ENCODE measurements at places on chromosomes 16 and 17.

DNA sequence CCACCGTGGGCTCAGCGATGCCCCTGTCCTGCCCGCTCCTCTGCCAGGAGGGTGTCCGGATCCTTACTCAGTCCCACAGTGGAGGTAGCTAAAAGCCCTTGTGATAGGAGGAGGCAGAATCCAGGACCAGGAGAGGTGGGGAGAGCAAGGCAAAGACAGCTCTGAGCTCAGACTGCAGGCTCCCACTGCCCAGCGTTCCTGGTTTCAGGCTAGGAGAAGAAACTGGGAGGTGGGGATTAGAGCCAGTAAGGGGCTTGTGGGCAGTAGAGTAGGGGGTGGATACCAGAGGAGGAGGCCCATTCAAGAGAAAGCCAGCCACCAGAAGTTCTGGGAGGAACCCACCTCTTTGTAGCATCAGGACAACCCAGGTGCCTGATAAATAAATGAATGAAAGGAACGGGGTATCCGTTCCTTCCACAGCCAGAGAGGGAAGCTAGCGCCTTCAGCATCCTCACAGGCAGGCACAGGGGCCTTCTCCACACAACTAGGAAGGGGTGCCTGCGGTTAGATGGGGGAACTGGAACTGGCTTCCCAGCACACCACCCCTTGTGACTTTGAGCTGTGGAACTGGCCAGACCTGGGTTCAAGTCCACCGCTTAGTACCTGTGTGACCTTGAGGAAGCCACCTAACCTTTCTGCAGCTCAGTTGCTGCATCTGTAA is 2.3 kb downstream of the IL21R start:
- no peak for DNase-seq

- no peak for DNase-seq
Measured at GRCh38 chr16:51592535-51593300, 441.6 kb upstream of the SALL1 start.

GRCh38 chr17:82848022-82848592 is 8.3 kb upstream of the ZNF750 start:
- DNase-seq: peak; percentile 23

GRCh38 chr16:11049396-11050059 is 105.2 kb downstream of the CLEC16A start:
- DNase-seq: no peak

DNA sequence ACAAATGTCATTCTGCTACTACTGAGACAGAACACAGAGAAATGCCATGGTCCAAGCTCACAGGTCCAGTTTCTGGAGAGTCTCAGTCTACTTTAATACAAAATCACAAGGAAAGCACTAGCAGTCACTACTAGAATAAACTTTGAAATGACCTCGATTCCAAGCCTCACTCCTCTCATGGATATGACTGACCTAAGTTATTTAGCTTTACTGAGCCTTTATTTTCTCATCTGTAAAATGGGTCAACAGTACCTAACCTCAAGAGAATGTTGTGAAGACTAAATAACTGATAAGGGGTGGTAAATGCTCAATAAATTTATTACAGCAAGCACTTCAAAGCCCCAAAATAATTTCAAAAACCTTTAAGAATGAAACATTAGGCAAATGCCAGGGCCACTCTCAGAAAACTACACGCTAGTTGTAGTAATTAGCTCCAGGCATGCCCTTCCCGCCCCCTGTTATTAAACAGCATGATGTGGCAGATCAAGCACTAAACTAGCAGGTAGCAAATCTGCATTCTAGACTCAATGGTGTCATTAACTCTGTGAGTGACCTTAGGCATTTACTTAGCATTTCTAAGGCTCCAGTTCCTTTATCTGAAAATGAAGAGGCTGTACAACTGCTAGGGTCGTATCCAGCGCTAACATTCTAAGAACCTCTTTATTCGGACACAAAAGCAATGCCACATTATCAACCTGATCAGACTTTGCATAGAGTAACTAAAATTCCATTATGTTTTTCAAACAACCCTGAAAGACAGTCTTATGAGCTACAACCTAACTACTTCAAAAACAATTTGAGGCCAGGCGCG is 8.4 kb downstream of the GSPT1 start:
- no peak for DNase-seq
